Endodermal cell (in vitro differentiated cells): ENCODE measurements at places on chromosomes 16 and 17.

DNA sequence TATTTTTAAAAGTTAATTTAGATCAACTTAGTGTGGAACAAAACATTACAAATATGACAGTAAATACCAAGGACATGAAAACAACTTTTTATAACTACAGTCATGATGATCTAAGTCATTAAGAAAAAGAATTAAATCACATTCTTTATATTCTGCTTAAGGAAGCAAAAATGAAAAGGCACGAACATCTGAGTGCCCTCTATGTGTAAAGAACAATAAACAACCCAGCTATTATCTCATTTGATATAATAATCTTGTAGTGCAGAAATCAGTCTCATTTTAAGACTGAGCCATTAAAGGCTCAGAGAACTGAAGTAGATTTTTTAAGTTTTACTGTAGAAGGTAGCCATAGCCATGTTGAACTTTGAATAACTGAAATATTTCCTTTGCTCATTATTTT lies 13.4 kb downstream of the MYO1D start:
- no peak overlapping the region for H3K4me3 ChIP-seq
- no peak for DNase-seq
- H3K4me1 ChIP-seq, result peaks cover 11% of the 10 kb centered on the region
- H3K36me3 ChIP-seq, result no peaks in the 10 kb centered on the region
- no peaks in the 10 kb centered on the region for H3K27me3 ChIP-seq

DNA sequence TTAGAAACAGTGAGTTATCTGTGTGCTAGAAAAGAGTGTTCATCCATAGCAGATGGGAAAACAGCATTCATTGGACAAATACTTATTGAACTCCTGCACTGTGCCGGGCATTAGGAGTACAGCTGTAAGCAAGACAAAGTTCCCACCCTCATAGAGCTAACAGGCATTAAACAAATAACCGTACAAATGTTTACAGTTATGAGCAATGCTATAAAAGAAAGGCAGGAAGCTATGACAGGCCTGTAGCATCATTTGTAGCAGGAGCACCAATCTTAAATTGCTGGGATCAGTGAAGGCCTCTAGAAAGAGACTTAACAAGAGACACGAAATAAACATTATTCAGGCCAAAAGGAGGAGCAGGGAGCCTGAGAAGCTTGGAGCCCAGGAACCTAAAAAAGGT lies 15.6 kb downstream of the SDR42E1 start:
- no peaks in the 10 kb centered on the region for H3K27me3 ChIP-seq
- H3K4me1 ChIP-seq, result no peaks in the 10 kb centered on the region
- DNase-seq, result no peak
- H3K36me3 ChIP-seq, result no peaks in the 10 kb centered on the region
- H3K4me3 ChIP-seq, result no peak overlapping the region
- no peak overlapping the region for H3K27ac ChIP-seq

- DNase-seq, result no peak
- H3K4me1 ChIP-seq, result no peaks in the 10 kb centered on the region
- no peak overlapping the region for H3K27ac ChIP-seq
- H3K4me3 ChIP-seq, result no peak overlapping the region
- no peaks in the 10 kb centered on the region for H3K27me3 ChIP-seq
- H3K36me3 ChIP-seq, result no peaks in the 10 kb centered on the region
Measured at GRCh38 chr17:10352893-10353292, 19.9 kb downstream of the MYH13 start.

GRCh38 chr16:89458967-89459366 lies 31.4 kb downstream of the ANKRD11 start:
- peak overlapping the region; percentile 58 for H3K27ac ChIP-seq
- H3K27me3 ChIP-seq, result no peaks in the 10 kb centered on the region
- H3K4me1 ChIP-seq, result no peaks in the 10 kb centered on the region
- DNase-seq, result no peak
- peaks cover 25% of the 10 kb centered on the region for H3K36me3 ChIP-seq

- DNase-seq, result no peak
- no peak overlapping the region for H3K4me3 ChIP-seq
- H3K27me3 ChIP-seq, result no peaks in the 10 kb centered on the region
- H3K27ac ChIP-seq, result no peak overlapping the region
- H3K36me3 ChIP-seq, result no peaks in the 10 kb centered on the region
- H3K4me1 ChIP-seq, result no peaks in the 10 kb centered on the region
Measured at GRCh38 chr16:51839727-51840462, 688.8 kb upstream of the SALL1 start.

- peak; percentile 11 for DNase-seq
- H3K36me3 ChIP-seq, result peaks cover 76% of the 10 kb centered on the region
- no peak overlapping the region for H3K4me3 ChIP-seq
- no peak overlapping the region for H3K27ac ChIP-seq
Measured at GRCh38 chr17:7878234-7878633, 10.4 kb upstream of the CHD3 start.

GRCh38 chr17:48596000-48596734 lies 2.6 kb upstream of the HOXB5 start:
- peak; percentile 78 for DNase-seq
- H3K4me1 ChIP-seq, result no peaks in the 10 kb centered on the region

DNA sequence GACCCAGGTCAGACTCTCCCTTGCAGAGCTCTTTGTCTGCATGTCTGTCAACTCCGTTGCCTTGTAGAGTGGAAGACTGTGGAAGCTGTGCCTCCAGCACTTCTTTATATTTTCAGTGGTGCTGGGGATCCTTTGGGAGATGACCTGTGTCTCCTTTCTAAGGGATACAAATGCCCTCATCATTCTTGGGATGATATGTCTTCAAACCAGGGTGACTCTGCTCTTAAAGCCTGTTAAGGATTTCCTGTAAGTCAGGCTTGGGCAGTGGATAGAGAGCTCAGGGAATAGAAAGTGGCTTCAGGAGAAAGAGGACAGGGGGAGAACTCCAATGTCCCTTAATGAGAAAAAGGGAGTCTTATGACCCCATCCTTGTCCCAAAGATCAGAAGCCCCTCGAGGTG lies 1.5 kb downstream of the HOXB3 start:
- no peaks in the 10 kb centered on the region for H3K4me1 ChIP-seq
- H3K36me3 ChIP-seq, result no peaks in the 10 kb centered on the region
- peaks cover 100% of the 10 kb centered on the region for H3K27me3 ChIP-seq
- DNase-seq, result no peak
- no peak overlapping the region for H3K4me3 ChIP-seq

DNA sequence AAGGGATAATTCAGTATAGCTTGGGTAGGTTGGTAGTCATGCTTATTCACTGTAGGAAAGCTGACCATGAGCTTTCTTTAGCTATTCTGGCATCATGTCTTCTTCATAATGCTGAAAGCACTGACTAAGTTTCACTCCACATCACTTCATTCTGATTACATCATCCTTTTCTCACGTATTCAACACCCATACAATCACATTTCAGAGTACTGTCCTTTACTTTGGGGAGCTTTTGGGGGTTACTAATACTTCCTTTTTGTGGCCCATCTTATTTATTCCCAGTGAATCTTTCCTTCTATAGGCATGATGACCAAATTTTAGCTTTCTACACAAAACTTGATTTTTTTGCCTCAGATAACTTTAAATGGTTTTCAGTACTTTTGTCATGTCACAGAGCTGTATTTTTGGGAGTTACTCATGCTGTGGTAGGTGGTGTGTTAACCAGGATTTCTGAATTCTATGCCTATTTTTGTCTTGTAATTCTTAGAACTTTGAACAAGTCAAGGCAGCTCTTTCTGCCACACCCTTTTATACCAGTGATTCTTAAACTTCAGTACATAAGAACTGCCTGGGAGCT lies 23.5 kb downstream of the TADA2A start:
- peaks cover 64% of the 10 kb centered on the region for H3K36me3 ChIP-seq
- H3K27ac ChIP-seq, result no peak overlapping the region
- no peaks in the 10 kb centered on the region for H3K27me3 ChIP-seq

- H3K4me1 ChIP-seq, result no peaks in the 10 kb centered on the region
- H3K27me3 ChIP-seq, result peaks cover 5% of the 10 kb centered on the region
- no peaks in the 10 kb centered on the region for H3K36me3 ChIP-seq
- H3K4me3 ChIP-seq, result no peak overlapping the region
Measured at GRCh38 chr17:73132085-73132492, 32.7 kb upstream of the SSTR2 start.

DNA sequence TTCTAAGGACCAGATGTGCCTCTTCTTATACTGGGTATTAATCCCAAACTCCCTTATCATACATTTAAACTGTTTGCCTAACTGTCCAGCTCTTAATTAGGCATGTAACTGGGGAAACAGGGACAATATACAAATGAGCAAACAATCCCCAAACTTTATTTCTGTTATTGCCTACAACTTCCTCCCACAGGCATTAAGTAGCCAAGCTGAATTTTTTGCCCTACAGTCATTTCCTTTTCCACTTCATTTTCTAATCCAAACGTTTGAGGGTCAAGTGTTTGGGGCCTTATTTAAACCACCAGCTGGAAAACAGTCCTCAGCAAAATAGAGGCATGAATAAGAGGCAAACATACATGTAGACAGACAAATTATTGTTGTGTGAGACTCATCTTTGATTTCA lies 77.4 kb upstream of the CCL2 start:
- H3K4me1 ChIP-seq, result peaks cover 14% of the 10 kb centered on the region
- no peaks in the 10 kb centered on the region for H3K27me3 ChIP-seq
- no peak overlapping the region for H3K4me3 ChIP-seq
- no peak overlapping the region for H3K27ac ChIP-seq

- no peaks in the 10 kb centered on the region for H3K36me3 ChIP-seq
- H3K27me3 ChIP-seq, result no peaks in the 10 kb centered on the region
- H3K4me1 ChIP-seq, result no peaks in the 10 kb centered on the region
- no peak overlapping the region for H3K4me3 ChIP-seq
- DNase-seq, result no peak
Measured at GRCh38 chr17:8776248-8776647, 17.9 kb upstream of the SPDYE4 start.

DNA sequence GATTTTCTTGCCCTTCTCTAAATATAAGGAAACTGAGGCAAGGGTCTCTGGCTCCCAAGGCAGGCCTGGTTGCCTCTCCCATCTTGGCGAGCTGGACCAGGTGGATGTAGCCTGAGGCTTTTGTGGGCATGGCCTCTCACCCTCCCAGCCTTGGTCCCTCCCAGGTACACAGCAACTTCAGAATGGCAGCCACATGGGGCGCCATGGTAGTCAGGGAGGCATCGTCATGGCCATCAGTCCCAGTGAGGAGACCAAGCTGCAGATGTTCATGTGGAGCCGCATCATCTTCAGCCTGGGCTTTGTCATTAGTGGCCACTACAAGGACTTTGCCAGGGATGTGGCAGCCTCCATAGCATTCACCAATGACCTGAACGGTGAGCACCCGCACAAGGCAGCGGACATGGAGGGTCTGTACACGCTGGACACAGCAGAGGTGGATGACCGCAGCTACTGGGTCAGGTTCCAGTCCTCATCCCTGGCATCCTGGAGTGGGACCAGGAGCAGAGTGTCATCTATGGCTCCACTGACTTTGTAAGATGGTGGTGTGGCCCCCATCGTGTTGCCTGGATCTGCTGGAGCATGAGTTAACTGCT lies 165.8 kb upstream of the ZNF267 start:
- peak; percentile 45 for DNase-seq
- H3K36me3 ChIP-seq, result peaks cover 39% of the 10 kb centered on the region

DNA sequence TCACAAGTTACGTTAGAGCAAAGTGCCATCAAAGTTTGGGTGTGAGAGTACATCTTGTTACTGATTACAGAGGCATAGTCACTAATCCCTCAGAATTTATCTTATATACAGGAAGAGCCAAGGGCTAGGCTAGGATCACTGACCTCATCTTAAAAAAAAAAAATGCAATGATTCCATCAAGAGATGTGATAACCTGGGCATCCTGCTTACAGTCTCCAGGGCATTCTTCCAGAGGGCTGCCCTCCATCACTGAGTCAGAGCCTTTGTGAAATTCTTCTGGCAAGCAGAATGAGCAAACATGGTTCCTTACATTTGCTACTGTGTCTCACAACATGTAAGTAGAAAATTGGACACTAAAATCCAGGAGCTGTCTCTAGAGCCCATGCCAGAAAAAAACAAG lies 410.6 kb downstream of the ZFHX3 start:
- no peaks in the 10 kb centered on the region for H3K4me1 ChIP-seq
- no peak overlapping the region for H3K4me3 ChIP-seq
- no peaks in the 10 kb centered on the region for H3K27me3 ChIP-seq
- H3K36me3 ChIP-seq, result no peaks in the 10 kb centered on the region

GRCh38 chr16:20415541-20415940 lies 6.2 kb downstream of the ACSM5 start:
- no peak overlapping the region for H3K27ac ChIP-seq
- H3K36me3 ChIP-seq, result no peaks in the 10 kb centered on the region
- H3K4me3 ChIP-seq, result no peak overlapping the region
- no peaks in the 10 kb centered on the region for H3K27me3 ChIP-seq

- no peaks in the 10 kb centered on the region for H3K36me3 ChIP-seq
- H3K27me3 ChIP-seq, result peaks cover 10% of the 10 kb centered on the region
- no peaks in the 10 kb centered on the region for H3K4me1 ChIP-seq
- DNase-seq, result peak; percentile 53
- H3K27ac ChIP-seq, result no peak overlapping the region
- no peak overlapping the region for H3K4me3 ChIP-seq
Measured at GRCh38 chr16:84166796-84167695, 19.8 kb downstream of the TAF1C start.

GRCh38 chr16:35510701-35511100 lies 2051.3 kb downstream of the TP53TG3F start:
- no peaks in the 10 kb centered on the region for H3K36me3 ChIP-seq
- H3K4me1 ChIP-seq, result no peaks in the 10 kb centered on the region
- DNase-seq, result no peak
- H3K27ac ChIP-seq, result no peak overlapping the region

GRCh38 chr17:59607817-59608403 lies 11.8 kb upstream of the CLTC start:
- H3K36me3 ChIP-seq, result peaks cover 71% of the 10 kb centered on the region
- H3K4me1 ChIP-seq, result no peaks in the 10 kb centered on the region
- H3K4me3 ChIP-seq, result no peak overlapping the region

DNA sequence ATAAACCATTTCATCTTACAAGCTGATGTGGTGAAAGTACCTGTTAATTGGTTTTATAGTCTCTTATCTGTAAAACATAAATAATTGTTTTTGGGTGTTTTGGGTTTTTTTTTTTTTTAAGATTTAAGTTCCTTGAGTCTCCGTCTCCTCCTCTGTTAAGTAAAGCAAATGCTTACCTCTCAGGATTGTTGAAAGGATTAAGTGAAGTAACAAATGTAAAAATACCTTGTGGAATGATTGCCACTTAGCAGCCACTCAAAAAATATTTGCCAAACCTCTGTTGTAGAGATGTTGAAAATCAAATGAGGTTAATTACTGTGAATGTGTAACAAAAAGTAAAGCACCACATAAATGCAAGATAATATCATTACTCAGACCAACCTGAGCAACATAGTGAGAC lies 19.2 kb downstream of the LIMD2 start:
- no peak overlapping the region for H3K27ac ChIP-seq
- H3K27me3 ChIP-seq, result no peaks in the 10 kb centered on the region
- no peak for DNase-seq
- H3K36me3 ChIP-seq, result peaks cover 36% of the 10 kb centered on the region
- H3K4me3 ChIP-seq, result no peak overlapping the region
- peaks cover 11% of the 10 kb centered on the region for H3K4me1 ChIP-seq

- no peak overlapping the region for H3K4me3 ChIP-seq
- H3K27me3 ChIP-seq, result no peaks in the 10 kb centered on the region
- H3K4me1 ChIP-seq, result peaks cover 18% of the 10 kb centered on the region
- no peak overlapping the region for H3K27ac ChIP-seq
- DNase-seq, result no peak
- H3K36me3 ChIP-seq, result peaks cover 2% of the 10 kb centered on the region
Measured at GRCh38 chr17:27493088-27493487, 36.8 kb downstream of the KSR1 start.

- H3K36me3 ChIP-seq, result no peaks in the 10 kb centered on the region
- no peak overlapping the region for H3K4me3 ChIP-seq
- no peaks in the 10 kb centered on the region for H3K27me3 ChIP-seq
- no peak for DNase-seq
- peaks cover 4% of the 10 kb centered on the region for H3K4me1 ChIP-seq
- H3K27ac ChIP-seq, result no peak overlapping the region
Measured at GRCh38 chr16:68378436-68379415, 67.9 kb downstream of the PRMT7 start.

GRCh38 chr16:8355675-8356074 lies 234.6 kb downstream of the TMEM114 start:
- H3K27me3 ChIP-seq, result peaks cover 5% of the 10 kb centered on the region
- peak; percentile 49 for DNase-seq
- H3K27ac ChIP-seq, result no peak overlapping the region
